ENCODE measurements at places on chromosomes 16 and 17. TPM values are rescaled to one million over a fixed set of nuclear protein-coding genes. Genes with fewer than 3 reads are reported as not detected.

ZNF771 gene
- 6.2 TPM for total RNA-seq

C16orf92 gene
- total RNA-seq = not detected

EMC6 gene
- 149 TPM for total RNA-seq

SPNS1 gene
- total RNA-seq = 56.8 TPM

HS3ST6 gene
- total RNA-seq = 3.1 TPM

GALNS gene
- 37.9 TPM for total RNA-seq

HAPSTR1 gene
- 30.5 TPM for total RNA-seq

DNAH17 gene
- 1.5 TPM for total RNA-seq

NTN3 gene
- total RNA-seq = not detected

TMEM204 gene
- total RNA-seq = not detected

CCL16 gene
- not detected for total RNA-seq

TTC19 gene
- 45.1 TPM for total RNA-seq

ITGB4 gene
- total RNA-seq = 44.5 TPM

ACSM2A gene
- total RNA-seq = not detected

NOD2 gene
- total RNA-seq = not detected

ZNF19 gene
- total RNA-seq = 2.0 TPM

MYH11 gene
- total RNA-seq = 0.22 TPM

GRIN2C gene
- 0.24 TPM for total RNA-seq

LRRC46 gene
- 2.8 TPM for total RNA-seq

ZG16 gene
- total RNA-seq = not detected

C1QTNF8 gene
- total RNA-seq = not detected

AKTIP gene
- 21.3 TPM for total RNA-seq

KCNH6 gene
- total RNA-seq = not detected

SENP3 gene
- 90.8 TPM for total RNA-seq

CACNA1G gene
- total RNA-seq = 4.4 TPM

CCL1 gene
- not detected for total RNA-seq

KIF19 gene
- total RNA-seq = not detected

ADAD2 gene
- not detected for total RNA-seq

CMTR2 gene
- total RNA-seq = 15.9 TPM

HAS3 gene
- total RNA-seq = 45.9 TPM

CRYM gene
- total RNA-seq = 1.3 TPM

NOG gene
- total RNA-seq = 1.1 TPM

MT1H gene
- total RNA-seq = not detected

CES3 gene
- total RNA-seq = 1.7 TPM

EVI2A gene
- not detected for total RNA-seq

IGF2BP1 gene
- total RNA-seq = 93.9 TPM

TNK1 gene
- total RNA-seq = 1.3 TPM

SDR42E2 gene
- total RNA-seq = not detected

SLC35G6 gene
- total RNA-seq = not detected

KRTAP2-3 gene
- total RNA-seq = 0.12 TPM

DNAH9 gene
- total RNA-seq = not detected

BLMH gene
- total RNA-seq = 52.0 TPM

MGAT5B gene
- 20.2 TPM for total RNA-seq

LDHD gene
- 0.63 TPM for total RNA-seq

NPTX1 gene
- total RNA-seq = 91.0 TPM

CCL7 gene
- total RNA-seq = 0.45 TPM

ABCC3 gene
- total RNA-seq = 122 TPM
